ENCODE measurements at places on chromosomes 6 and 20.

- DNase-seq, result no peak
Observed at GRCh38 chr6:21733311-21733710, 139.8 kb downstream of the SOX4 start.

DNA sequence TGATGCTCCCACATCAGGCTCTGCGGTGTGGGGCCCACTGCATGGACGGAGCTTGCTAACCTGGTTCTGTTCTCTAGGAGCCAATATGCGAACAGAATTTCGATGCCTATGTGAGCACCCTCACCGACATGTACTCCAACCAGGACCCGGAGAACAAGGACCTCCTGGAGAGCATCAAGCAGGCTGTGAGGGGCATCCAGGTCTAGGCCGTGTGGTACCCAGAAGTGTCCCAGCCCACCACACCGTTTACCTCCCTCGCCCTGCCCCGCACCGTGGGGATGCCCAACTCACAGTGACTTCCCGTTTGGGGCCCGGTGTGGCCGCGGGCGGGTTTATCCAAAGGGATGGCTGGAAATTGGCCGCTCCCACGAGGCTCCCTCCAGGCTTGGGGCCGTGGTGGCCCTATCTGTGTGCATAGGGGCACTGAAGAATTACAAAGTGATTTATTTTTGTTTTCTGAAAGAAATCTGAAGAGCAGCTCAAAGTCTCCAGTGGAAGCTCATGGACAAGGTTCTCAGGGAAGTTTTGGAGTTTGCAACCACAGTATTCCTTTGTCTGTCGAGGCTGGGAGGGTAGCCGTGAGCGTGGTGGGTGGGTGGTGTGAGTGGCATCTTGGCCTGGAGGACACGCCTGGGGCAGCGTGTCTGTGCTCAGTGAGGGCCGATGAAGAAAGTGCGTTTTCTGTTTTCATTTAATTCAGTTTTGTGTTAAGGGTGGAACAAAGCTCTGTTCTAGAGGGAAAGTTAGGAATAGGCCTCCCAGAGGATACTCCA lies 15.1 kb upstream of the PCMTD2 start:
- no peak for DNase-seq

DNA sequence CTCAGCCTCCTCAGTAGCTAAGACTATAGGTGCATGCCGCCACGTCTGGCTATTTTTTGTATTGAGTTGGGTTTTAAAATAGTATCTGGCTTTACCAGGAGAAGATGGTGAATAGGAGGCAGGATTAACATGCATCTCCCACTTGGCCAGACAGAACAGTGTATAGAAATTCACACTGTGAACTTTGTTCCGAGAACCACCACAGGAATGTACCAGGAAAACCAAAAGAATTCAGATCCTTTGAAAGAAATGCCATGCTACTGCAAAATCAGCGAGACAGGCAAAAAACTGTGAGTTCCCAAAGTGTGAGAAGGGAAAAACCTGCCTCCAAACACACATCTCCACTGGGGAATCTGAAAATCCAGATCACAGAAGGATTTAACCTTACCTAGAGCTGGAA lies 327.6 kb downstream of the NKAIN2 start:
- no peak for DNase-seq

- no peak for DNase-seq
Observed at GRCh38 chr20:19114410-19114809, 98.0 kb upstream of the SLC24A3 start.

GRCh38 chr6:1904898-1905297 lies 295.2 kb downstream of the FOXC1 start:
- no peak for DNase-seq

DNA sequence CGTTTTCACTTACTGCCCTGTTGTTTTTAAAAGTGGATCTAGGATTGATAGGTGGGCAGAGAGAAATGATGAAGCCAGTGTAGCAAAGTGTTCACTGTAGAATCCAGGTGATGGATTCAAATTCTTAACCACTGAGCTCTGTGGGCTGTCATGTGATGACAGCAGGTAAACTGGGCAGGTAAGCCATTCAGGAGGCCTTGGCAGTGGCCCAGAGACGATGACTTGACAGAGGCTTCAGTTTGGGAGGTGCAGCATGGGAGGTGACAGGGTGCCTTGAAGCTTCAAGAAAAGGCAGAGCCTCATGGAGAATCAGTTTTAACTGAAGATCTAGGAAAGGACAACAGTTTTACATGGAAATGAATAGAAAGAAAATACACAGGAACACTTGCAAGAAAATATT lies 2.0 kb downstream of the NAA20 start:
- DNase-seq, result no peak

- no peak for DNase-seq
Observed at GRCh38 chr6:25997921-25998320, 35.3 kb downstream of the TRIM38 start.

GRCh38 chr6:64256483-64256882 lies 620.9 kb downstream of the PHF3 start:
- no peak for DNase-seq

- no peak for DNase-seq
Observed at GRCh38 chr20:17742731-17743130, 43.0 kb downstream of the BANF2 start.

- no peak for DNase-seq
Observed at GRCh38 chr6:153942361-153942760, 96.7 kb upstream of the OPRM1 start.

GRCh38 chr6:121236984-121237383 lies 97.3 kb downstream of the TBC1D32 start:
- no peak for DNase-seq

GRCh38 chr20:61771805-61772350 lies 293.8 kb downstream of the TAF4 start:
- no peak for DNase-seq
